ENCODE measurements at places on chromosomes 5 and 9.

DNA sequence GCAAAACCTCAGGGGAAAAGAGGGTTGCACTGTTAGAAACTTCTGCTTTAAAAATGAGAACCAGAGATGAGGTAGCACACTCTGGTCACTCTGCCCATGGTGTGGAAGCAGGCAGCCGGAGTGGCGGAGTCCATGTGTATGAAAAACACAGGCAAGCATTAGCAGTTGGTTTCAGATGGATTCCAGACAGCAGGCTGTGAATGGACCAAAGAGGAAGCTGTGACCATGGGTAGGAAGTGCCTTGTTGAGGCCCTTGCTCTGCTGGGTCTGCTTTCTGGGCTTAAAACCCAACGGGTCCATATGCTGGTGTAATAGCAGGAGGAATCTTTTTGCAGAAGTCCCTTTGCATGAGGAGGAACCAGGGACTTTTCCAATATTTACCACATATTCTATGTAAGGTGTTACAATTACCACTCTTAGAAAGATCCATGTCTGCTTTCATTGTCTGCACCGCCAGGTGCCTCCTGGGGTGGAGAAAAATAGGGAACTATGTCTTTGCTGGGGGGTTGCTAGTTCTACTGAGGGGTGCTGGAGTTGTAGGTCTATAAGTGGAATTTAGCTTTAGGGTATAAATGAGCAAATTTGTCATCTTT, 77.0 kb downstream of the ANKRD55 start:
- DNase-seq, result no peak

GRCh38 chr9:130908146-130908877, 11.7 kb upstream of the QRFP start:
- DNase-seq, result no peak

DNA sequence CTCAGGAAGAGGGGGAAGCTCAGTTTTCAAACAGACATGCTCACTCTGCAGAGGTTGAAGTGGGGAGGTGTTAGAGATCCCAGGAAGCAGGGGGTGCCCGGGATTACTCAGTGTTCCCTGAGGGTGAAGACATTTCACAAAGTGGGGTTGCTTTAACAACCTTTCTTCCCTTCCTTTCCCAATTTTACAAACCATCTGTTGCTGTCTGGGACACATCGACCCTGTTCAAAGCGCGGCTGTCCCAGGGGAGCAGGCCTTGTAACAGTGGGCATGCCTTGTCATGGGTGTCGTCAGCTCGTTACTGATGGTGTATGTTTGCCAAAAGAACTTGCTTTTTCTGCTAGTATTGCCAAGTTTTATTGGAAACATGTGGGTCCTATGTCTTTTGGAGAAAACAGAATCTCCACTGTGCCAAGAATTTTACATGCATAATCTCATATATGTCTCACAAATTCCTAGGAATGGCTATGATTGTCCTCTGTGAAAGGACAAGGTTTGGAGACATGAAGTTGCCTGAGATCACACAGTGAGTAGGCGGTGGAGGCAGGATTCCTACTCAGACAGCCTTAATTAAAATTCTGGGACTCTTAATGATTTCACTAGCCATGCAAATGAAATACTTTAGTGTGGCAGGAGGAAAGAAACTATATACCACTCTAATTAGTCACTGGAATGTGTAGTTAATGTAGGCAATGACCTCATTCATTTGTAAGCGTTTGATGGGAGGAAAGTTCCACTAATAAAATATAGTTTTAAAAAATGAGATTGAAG, 198.9 kb downstream of the NXNL2 start:
- no peak for DNase-seq

DNA sequence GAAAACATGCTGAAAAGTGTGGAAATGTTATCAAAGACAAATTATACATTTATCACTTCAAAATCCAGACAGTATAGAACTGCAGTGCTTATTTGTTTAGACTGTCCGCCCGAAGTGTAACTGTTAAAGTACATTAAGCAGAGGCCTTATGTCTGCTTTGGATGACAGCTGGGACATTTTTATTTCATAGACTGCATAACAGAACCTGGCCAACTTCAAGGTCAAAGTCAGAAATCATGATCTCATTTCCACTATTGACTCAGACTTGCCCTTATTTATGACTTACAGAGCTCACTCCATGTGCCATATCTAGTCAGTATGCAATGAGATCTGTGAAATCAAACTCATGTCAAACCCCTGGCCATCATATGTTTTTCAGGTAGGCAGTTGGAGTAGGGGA, 87.7 kb downstream of the RAB3C start:
- no peak for DNase-seq

GRCh38 chr9:128389395-128390149, 18.4 kb downstream of the URM1 start:
- no peak for DNase-seq

DNA sequence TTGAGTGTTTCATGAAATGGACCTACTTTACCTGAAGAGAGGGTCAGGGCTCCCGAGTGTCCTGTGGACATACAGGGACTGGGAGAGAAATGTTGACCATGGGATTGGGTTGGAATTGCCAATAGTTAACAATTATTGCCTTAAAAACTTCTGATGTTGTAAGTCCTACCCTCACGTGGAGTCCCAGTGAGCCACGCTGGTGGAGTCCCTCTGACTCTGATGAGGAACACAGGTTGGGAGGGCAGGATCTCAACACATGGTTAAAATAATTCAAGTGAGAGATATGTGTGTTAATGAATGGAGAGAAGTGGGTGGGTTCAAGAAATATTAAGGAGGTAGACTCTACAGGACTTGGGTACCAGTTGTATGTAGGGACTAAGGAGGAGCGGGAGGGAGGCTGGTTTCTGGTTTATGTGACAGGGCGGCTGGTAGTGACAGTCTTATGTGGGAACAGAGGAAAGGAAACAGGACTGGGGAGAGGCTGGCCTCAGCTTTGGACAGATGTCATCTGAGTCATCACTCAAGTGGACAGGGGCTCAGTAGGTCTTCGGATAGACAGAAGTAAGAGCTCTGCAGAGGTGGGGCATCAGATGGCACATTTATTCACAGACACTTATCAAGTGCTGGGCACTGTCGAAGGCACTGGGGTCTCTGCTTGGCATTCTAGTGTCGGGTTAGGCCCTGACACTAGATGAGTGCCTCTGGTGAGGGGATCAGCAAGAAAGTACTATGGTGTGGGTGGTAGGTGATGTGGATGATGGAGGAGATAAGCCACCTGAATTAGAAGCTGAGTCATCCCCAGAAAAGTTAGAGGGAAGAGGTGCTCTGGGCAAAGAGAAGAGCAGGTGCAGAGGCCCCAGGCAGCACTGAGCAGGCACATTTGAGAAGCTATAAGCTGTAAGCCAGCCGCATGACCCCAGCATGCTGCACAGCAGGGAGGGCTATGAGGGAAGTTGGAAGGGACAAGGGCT, 27.2 kb downstream of the MAML1 start:
- DNase-seq, result no peak

DNA sequence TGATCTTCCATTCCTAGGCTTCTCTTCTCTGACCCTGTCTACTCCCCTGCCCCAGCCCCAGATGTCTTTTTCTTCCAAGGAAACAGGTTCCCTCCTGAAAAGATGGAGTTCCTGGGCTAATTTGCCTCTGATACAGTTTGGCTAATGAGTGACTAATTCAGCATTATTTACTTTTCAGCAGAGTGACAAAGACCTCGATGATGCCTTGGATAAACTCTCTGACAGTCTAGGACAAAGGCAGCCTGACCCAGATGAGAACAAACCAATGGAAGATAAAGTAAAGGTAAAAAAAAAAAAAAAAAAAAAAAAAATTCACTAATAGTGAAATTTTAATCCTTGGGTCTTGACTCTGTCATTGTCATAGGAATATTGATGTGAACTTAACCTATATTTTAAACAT, 42.7 kb downstream of the ERAP1 start:
- DNase-seq, result no peak

- DNase-seq, result no peak
Measured at GRCh38 chr5:53233645-53234405, 124.3 kb upstream of the MOCS2 start.

DNA sequence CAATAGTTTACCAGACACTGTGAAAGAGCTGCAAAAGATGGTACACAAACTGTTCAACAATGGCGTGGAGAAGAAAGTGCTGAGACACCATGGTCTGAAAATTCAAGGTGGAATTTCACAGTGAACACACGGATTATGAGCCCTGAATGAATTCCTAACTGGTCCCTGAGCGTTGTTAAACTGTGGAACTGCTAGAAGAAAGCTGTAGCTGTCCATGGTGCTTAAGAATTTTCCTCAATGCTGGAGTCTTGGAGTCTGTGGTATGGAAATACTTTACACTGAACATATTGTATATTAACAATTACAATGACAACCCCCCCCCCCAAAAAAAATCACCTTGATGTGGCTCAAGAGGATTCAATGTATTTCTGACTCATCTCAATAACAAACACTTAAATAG, 68.5 kb downstream of the SLC24A2 start:
- DNase-seq, result no peak

GRCh38 chr9:123383512-123384170, 27.6 kb downstream of the CRB2 start:
- DNase-seq, result no peak

- no peak for DNase-seq
Measured at GRCh38 chr5:59095480-59095879, 512.6 kb downstream of the RAB3C start.

DNA sequence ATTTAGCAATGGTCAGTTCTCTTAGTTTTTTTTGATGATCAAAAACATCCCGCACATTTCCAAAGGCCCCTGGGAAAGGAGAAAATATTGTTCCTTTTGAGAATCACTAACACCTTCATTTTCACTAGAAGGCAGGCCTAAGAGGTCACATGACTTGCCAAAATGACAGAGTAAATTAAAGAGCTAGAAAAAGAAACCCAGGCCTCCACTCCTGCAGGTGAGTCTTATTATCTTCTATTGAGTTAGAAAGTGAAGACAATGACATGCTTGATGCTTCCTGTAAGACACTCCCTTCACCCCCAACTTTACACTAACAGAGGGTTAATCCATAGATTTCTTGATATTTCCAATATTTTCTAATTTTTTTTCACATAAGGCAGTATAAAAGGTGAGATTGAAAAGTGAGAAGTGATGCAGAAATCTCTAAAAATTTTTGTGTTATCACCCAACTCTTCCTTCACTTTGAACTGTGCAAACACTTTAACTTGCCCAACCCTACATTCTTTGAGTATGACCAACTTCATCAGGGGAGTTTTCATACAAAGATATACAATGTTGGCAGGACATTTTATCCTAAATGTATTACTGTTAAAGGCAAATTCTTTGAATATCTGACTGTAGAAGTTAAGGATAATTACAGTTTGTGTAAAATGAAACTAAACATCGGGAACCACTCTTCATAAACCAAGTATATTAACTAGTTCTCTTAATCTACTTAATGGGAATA, 57.1 kb downstream of the SUB1 start:
- DNase-seq, result no peak

DNA sequence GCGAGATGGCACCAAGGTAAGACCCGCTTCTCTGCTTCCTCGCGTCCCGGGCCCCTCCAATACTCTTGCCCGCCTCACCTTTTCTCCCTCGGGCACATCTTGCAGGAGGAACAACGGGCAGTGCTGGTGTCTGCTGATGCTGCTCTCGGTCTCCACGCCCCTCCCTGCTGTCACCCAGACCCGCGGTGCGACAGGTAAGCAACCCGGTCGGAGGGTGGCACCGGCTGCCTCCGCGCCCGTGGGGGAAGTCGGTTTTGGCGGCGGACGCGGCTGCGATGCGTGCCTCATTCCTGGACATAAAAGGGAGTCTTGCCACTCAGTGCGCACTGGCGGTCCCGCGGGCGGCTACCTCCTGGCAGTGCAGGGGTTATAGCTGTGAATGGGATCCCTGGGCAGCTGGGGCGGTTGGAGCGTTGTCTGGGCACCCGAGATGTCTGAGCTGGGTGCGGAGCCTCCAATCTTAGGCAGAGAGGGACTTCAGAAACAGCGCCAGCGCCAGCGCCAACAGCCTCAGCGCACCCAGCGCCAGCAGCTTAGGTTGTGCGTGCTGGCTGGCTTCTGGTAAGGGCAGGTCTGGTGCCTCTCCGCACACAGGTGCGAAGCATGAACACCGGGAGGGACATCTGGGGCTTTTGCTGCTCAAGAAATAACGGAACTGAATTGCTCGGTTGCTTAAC, 488 bp downstream of the COL15A1 start:
- DNase-seq, result no peak

- DNase-seq, result no peak
Measured at GRCh38 chr5:181166812-181167733, 19.7 kb downstream of the OR2V2 start.

DNA sequence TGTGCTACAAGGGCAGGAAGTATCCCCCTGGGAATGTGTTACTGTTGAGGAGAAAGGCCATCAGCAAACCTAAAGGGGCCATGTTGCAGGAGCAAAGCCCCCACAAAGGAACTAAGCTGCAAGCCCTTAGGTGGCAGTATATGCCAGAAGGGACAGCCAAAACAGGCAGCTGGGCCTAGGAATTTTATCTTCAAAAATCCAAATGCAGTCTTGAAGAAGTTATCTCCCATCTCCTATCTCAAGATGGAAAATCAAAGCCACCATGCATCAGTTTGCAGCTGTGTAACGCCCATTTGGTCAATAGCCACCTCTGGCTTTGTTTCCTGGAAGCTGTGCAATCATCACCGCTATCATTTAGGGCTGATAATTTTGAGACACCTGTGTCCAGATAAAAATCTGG, 400.3 kb downstream of the ARHGEF28 start:
- no peak for DNase-seq

DNA sequence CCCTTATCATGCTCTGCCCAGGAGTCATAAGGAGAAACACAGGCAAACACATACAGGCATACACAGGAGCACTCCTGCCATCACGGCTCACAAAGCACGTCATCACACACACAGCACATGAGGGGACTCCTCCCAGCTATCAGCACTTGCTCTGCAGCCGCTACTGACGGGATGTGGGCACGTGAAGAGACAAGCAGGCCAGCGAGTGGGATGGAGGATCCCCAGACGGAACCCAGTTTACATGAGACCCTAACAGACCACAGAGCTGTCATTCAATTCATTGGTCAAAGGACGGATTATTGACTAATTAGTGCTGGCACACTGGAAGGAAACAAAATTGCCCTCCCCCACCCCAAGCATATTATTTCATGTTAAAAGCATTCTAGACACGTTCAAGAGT, 53.6 kb downstream of the SEMA4D start:
- no peak for DNase-seq

DNA sequence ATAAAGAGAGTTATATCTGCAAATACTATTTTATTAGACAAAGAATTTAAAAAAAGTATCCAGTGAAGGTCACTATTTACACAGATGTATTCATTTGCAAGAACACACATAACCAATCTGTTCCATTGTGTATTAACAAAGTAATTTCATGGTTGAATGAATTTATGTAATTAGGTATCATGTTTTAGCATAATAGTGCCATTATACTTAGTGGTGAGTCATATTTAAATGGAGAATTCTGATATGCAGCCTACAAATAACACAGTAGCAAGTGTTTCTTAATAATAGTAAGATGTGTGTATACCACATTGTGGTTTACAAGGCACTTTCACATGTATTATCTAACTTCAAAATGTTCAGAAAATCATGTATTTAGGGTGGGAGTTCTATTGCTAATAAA, 1028.5 kb upstream of the ACO1 start:
- DNase-seq, result no peak

GRCh38 chr5:125298258-125298657, 551.8 kb upstream of the ZNF608 start:
- DNase-seq, result no peak
